ENCODE measurements at places on chromosomes 5 and 9. TPM values are rescaled to one million over a fixed set of nuclear protein-coding genes. Genes with fewer than 3 reads are reported as not detected.

- DNase-seq = no peak
Measured at GRCh38 chr9:110259566-110259965, 3.3 kb upstream of the TXN start.

DNA sequence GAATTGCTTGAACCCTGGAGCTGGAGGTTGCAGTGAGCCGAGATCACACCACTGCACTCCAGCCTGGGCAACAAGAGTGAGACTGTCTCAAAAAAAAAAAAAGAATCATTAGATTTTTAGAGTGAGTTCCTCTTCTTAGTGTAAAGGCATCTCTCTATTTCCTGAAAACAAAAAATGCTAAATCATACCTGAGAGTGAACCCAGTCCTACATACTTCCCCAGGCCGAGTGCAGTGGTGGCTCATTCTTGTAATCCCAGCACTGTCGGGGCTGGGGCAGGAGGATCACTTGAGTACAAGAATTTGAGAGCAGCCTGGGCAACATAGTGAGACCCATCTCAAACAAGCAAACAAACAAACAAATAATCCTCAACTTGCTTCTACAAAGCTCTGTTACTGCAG, 38.2 kb upstream of the LPAR1 start:
- DNase-seq = no peak

GRCh38 chr9:89635816-89636215, 31.0 kb downstream of the GADD45G start:
- no peak for DNase-seq

KIF4B gene
- 0.09 TPM for total RNA-seq

GRCh38 chr5:10306806-10307205, 896 bp downstream of the CMBL start:
- DNase-seq = no peak

DNA sequence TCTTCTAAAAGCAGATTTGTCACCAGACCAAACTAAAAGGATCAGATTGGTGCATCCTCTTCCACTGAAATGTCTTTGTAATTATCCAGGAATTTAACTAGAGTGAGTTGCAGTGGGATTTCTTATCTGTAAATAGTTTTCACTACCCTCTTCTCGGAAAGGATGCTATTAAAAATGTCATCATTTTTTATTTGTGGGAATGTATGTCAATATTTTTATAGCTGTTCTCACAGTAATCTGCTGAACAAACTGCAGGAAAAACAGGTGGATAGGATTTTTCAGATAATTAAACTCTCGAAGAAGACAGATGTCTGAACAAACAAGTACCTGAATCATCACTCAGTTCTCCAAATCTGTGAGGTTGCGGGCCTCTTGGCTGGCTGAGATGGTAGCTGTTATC, 62.7 kb downstream of the RAB14 start:
- DNase-seq = no peak

DNA sequence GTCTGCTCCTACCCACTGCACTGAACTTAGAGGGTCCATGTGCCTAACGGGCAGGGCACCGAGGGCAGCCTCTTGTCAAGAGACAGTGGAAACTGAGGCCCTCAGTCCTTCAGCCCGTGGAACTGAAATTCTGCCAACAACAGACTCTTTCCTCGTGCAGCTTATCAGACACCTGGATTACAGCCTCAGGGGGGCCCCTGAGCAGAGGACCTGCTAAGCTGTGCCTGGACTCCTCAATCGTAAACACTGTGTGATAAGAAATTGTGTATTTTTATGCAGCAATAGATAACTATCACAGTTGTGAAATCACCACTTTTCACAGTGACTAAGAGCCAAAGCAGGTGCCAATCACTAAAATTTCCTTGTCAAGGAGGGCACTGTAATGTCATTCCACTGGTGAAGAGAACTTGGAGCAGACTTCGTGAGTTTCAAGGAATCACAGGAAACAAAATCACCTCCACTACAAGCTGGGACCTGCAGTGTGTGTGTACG, 33.4 kb upstream of the CTSV start:
- no peak for DNase-seq

THBS4 gene
- total RNA-seq = 0.98 TPM

All from CD8-positive, alpha-beta memory T cell (primary cell).